ENCODE measurements at places on chromosomes 12 and 14.

DNA sequence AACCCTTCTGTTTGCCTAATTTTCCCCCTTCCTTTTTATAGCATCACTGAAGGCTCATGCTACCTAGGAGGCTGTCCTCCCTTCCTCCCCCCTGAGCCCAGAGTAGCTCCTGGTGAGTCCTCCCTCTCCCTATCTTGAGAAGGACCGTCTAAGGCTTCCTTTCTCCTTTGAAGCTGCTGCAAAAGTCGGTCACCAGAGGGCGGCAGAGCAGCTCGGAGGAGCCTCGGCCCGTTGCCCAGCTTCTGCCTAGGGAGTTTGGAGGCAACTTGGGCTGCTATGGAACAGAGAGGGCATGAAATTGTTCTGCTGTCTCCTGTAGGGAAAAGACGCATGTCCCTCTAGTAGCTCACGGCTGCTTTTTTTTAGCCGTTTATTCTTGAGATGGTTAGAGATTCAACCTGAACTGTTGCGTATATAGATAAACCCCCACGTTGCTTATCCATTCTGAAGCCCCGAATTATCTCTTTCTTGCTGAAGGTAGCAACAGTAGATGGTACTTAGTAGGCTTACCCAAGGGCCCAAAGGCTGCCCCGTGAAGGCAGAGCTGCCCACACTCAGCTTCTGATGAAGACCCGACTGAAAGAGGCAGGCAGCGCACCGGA is 5.7 kb downstream of the WNT5B start:
- peak; percentile 66 for DNase-seq

- DNase-seq: no peak
Measured at GRCh38 chr12:106119301-106119700, 19.5 kb downstream of the NUAK1 start.

DNA sequence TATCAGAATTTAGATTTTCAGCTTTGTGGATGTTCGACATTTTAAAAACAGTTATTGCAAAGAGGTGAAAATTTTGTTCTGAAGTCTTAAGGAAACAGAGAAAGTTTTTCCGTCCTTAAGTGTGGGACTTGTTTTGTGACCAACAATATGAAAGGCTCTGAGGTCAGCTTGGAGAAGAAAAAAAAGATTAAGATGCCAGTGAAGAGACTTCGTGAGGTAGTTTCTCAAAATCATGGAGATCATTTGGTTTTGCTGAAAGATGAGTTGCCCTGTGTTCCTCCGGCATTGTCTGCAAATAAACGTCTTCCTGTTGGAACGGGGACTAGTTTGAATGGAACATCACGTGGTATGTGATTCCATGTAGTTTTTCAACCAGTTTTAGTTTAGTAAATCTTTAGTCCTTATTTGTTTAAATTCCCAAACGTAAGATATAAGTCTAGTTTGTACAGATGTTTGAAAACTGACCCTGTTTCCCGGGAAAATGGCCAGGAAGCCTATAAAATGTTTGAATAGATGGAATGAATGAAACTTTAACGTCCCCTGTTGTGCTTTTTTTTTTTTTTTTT is 682 bp downstream of the KIAA0586 start:
- peak; percentile 23 for DNase-seq

- DNase-seq: no peak
Measured at GRCh38 chr14:104517426-104517825, 62.1 kb upstream of the C14orf180 start.

- DNase-seq: no peak
Measured at GRCh38 chr12:119630223-119630780, 36.7 kb downstream of the TMEM233 start.

DNA sequence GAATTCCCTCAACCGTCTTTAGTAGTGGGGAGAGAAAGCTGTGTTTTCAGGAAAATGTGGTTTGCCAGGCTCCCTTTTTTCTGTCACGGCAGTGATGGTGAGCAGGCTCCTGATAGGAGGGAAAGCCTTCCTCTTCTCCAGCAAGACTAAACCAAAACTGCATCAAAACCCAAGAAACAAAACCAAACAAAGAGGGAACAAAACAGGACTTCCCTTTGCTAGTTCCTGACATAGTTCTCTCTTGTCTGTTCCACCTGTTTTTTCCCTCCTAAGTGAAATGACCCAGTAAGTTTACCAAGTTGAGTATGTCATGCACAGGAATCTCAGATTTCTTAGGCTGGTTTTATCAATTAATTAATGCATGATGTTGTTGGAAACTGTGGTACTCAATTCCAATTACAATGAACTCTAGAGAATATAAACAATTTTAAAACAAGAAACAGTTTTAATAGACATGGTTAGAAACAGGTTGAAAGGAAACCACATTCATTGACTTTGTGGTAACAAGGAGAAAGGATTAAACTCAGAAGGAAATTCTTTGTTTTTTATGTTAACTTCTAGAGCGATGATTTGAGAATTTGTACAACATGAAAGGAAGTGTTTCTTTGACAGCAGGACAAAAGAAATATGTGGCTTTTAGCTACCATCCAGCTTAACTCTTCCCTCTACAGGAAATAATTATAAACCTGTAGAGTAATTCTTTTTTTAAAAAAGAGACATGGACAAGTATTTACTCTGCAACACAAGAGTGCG is 23.0 kb upstream of the CSRP2 start:
- no peak for DNase-seq

GRCh38 chr12:52944683-52945388 is 4.1 kb upstream of the KRT18 start:
- DNase-seq: no peak

DNA sequence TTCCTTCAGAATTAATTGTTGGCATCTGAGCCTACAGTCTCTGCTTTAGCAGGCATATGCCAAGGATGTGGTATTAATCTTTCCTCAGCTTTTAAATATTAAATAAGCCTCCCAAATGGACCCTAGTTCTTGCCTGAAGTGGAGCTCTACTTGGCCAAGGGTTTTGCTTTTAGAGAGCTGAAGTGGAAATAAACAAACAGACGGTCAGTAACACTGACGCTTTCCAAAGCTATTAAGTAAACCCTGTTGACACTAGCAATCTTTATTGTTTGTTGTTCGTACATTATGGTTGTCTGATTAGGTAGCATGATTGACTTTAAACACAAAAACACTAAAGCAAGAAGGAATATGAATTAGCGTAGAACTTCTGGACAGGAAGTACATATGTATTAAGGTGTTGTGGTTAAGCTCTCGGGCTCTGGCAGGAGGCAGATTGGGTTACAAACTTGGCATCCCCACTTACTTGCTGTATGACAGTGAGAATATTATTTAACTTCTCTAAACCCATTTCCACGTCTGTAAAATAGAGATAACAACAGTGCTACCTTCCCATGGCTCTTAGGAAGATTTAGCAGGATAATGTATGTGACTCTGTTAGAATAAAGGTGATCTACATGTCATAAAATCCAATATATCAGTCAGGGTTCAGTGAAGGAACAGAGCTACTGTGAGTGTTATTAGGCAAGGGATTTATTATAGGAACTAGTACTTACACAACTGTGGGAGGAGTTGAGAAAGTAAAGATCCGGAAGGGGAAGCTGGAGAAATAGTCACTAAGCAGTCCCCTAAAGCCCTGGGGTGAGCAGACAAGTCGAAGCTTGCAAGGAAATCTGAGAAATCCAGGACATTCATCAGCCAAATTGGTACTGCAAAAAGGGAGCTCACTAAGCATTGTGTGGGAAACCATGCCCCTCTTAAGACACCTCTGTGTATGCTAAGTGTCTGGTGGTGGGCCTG is 92.2 kb upstream of the ATF7IP start:
- DNase-seq: no peak

GRCh38 chr12:127742231-127742630 is 524.7 kb upstream of the TMEM132C start:
- no peak for DNase-seq

DNA sequence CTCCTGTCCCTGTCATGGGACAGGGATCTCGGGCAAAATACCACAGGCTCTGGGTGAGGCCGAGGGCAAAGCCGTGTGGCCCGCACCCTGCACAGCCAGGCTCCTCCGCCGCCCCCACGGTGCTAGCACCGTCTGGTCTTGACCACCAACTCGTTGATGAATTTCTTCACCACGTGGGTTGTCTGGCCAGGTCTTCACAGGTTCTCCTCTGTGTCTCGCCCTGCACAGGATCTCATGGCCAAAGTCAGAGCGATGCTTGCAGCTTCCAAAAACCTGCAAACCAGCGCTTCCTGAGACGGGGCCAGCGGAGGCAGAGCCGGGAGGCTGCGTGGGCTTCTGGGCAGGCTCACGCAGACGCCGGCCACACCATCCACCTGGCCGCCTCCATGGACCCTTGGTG is 29.0 kb upstream of the MMP17 start:
- DNase-seq: no peak

DNA sequence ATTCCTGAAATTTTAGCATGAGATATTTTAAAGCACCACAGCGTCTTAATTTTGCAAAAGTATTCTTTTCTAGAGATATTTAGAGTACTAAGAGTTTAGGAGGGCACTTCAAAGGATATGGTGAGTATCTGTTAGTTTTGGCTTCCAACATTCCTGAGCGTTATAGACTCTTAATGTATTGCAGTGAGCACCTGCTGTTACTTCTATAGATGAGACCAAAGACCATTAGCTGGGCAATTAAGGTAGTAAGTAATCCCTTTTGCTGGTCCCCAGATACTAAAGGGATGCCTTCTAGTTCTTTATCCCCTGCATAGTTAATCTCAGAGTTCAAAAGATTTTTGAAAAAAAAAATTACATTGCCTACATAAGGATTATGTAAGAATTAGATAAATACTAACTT is 975.6 kb downstream of the GALC start:
- no peak for DNase-seq

DNA sequence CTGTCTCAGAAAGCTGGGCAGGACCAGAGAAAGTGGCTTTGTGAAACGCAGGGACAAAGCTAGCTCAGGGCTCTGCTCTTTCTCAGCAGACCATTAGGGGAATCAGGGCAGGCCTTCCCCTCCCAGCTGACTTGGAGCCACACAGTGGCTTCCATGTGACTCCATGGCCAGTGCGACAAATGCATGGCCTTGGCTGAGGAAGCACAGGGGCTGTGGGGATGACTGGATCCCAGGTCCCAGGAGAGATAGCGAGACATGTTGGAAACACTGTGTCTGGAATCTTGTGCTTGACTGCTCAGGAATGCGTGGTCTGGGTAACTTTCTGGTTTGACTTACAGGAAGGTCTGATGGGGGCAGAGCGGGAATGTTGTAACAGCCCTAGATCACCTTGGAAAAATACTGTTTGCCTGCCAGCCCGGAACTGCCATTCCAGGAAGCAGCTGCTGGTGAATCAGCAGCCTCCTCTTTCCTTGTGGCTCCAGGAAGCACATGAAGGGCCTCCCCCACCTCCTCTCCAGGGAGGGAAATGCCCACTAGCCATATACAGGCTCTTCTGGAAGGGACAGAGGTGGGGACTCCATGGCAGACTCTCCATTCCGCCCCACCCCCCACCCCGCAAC is 133.5 kb upstream of the HIF1A start:
- peak; percentile 94 for DNase-seq

GRCh38 chr12:124520265-124520701 is 47.1 kb downstream of the NCOR2 start:
- DNase-seq: no peak

- DNase-seq: no peak
Measured at GRCh38 chr14:41607966-41608663, 1.4 kb downstream of the LRFN5 start.

- DNase-seq: no peak
Measured at GRCh38 chr12:10909462-10909861, at the start of gene TAS2R13. TSS of gene TAS2R13 (minus strand) at chr12:10909562. CDS start at chr12:10909298, 264 bp downstream.

DNA sequence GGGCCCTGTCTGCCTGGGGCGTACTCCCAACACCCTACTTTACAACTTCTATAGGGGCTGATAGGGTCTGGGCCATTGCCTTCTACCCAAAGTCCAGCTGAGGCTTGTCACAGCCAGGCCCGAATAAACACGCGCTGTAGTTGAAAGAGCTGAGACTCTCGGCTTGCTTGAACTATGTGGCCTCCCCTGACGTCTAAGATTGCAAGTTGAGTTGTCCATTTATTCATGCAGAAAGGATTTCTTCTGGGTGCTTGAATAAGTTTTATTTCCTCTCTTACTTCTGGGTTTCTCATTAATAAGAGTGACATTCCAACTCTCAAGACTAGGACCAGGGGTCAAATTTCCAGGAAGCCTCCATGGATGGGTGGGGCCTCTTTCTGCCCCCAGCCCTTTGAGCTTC is 74.4 kb upstream of the VRK1 start:
- DNase-seq: no peak

- peak; percentile 3 for DNase-seq
Measured at GRCh38 chr12:131011165-131012079, 57.7 kb downstream of the ADGRD1 start.

DNA sequence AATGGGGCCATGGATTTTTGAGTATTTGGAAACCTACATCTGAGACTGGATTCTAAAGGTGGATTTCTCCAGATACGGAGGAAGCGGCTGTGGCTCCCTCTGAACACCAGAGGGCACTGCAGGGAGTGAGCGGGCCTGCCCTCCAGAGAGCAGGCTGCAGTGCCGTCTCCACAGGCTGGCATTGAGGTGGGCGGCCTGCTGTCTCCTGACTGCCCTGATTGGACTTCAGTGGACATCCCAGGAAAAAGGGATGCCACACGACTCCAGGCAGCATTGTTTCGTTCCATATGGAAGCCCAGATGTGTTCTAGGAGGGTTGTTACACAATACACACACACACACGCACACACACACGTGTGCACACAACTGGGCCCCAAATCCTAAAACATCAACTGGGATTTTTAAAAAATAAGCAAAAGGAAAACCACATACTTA is 20.9 kb upstream of the ANO2 start:
- DNase-seq: peak; percentile 32

DNA sequence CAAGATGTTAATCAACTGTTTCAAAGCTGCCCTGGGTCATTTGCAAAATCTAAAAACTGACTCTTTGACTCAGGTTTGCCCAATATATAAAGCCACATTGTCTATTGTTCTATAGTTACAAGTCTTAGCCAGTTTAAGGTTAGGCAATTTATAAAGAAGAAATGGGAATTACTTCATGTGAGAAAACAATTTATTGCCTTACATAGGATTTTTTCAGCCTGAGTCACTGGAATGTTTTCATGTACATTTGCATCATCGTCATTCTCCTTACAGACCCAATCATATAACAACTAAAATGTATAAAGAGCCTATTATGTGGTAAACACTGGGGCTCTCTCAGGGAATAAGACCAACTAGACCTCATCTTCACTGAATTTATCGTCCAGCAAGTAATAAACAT is 100.3 kb upstream of the PLEKHG7 start:
- DNase-seq: no peak

- no peak for DNase-seq
Measured at GRCh38 chr14:96310906-96311305, 52.2 kb downstream of the ATG2B start.

DNA sequence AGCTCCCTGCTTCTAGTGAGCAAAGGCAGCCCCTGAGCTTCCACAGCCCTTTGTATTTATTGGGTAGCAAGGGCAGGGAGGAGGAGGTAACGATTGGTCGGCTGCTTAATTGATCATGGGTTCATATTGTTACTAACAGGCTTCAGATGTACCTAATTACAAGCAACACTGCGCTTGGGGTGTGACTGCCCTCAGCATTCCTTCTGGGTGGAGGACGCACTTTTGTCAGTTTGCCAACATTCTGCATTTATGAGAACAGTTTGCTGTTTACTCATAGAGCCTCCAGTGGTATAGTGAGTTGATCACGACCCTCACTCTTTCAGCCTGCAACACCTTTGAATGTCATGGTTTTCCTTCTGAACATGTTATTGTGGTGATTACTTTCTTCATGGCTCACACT is 9.6 kb downstream of the TSHR start:
- no peak for DNase-seq

GRCh38 chr12:104605685-104606084 is 148.9 kb downstream of the CHST11 start:
- DNase-seq: peak; percentile 46

All from stromal cell of bone marrow (primary cell).